Fibroblast of skin of right quadriceps (primary cell): ENCODE measurements at places on chromosomes 7 and 10.

DNA sequence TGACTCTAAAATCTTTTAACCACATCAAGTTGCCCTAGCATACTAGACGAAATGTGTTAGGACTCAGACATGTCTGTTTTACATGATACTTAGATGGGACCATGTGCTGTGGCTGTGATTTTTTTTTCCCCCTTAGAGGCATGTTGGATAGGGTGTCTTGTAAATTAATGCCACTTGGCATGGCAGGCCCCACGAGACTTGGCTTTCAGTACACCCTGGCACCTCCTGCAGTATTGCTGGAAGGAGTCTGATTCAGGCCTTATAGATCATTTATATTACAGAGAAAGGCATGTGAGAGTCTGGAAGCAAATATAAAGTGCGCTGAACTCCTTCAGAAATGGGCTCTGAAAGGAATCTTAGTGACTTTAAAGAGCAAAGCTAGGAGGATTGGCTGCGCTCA is 494.1 kb downstream of the SDK1 start:
- DNase-seq: no peak

DNA sequence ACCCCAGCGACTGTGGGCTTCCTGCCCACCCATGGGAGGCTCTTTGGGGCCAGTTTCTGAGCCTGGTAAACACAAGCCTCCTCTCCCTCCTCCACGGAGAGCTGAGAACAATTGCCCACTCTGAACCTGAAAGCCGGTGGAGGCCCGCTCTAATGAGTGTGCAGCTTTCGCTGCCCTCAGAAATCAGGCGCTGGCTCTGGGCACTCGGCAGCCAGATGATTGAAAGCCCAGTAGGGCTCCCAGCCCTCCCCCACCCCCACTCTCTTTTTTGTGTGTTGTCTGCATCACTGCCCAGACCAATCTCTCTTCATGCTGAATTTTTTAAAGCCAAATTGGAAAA is 438.9 kb downstream of the RPS24 start:
- DNase-seq: no peak

DNA sequence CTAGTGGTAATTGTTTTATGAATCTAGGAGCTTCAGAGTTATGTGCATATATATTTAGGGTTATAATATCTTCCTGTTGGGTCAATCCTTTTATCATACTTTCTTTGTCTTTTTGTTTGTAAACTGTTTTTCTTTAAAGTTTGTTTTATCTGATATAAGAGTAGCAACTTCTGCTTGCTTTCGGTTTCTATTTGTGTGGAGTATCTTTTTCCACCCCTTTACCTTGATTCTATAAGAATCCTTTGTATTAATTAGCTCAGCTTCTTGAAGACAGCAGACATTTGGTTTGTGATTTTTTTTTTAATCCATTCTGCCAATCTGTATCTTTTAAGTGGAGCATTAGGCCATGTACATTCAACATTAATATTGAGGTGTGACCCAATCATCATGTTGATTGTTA is 9.3 kb downstream of the CASP7 start:
- no peak for DNase-seq

DNA sequence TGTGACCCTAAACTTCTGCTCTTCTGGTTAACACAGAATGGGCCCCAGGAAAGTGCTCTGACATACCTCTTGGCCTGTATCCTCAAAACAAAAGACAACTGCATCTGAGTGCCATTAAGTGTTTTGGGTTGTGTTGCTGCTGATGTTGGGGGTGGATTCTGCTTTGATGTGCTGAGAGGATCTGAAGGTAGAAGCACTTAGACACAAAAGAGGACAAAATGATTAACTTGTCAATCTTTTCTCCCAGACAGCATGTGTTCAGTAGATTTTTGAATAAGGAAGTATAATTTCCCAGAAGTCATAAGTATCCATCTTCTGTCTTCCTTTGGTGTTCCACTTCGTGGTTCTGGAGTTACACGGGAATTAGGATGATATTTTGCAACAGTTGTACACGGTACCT is 16.1 kb upstream of the TMEM178B start:
- no peak for DNase-seq

- peak; percentile 43 for DNase-seq
Measured at GRCh38 chr10:133307776-133308420, 774 bp downstream of the TUBGCP2 start.

- no peak for DNase-seq
Measured at GRCh38 chr7:41867639-41868280, 164.9 kb upstream of the INHBA start.

DNA sequence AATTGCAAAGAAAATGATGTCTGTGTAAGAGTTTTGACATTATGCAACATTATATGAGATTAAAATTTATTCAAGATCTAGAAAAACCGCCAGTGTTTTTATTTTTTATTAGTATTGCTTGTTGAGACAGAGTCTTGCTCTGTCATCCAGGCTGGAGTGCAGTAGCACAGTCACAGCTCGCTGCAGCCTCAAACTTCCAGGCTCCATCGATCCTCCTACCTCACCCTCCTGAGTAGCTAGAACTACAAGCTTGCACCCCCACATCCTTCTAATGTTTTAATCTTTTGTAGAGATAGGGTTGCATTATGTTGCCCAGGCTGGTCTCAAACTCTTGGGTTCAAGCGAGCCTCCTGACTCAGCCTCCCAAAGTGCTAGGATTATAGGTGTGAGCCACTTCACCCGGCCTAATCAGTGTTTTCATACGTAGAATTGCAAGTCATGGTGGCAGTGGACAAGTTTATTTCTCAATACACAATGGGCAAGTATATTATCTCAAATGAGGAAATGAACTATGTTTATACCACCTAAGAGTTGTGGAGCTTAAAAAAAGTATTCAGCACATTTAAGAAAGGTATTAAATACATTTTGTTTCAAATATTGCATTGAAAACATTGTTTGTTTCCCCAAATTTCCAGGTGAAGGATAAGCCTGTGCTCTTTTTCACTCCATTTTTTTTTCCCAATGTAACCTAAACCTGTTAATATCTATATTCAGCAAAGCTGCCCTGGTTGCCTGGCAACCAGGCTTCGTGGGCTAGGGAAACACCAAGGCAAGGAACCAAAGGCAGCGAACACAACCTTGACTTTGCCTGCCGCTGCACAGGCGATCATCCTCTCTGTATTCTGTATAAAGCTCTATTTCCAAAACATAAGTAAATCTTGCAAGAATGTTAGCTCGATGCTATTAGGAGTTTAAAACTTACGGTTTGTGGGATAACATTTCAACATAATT is 163.9 kb downstream of the CACNB2 start:
- no peak for DNase-seq

DNA sequence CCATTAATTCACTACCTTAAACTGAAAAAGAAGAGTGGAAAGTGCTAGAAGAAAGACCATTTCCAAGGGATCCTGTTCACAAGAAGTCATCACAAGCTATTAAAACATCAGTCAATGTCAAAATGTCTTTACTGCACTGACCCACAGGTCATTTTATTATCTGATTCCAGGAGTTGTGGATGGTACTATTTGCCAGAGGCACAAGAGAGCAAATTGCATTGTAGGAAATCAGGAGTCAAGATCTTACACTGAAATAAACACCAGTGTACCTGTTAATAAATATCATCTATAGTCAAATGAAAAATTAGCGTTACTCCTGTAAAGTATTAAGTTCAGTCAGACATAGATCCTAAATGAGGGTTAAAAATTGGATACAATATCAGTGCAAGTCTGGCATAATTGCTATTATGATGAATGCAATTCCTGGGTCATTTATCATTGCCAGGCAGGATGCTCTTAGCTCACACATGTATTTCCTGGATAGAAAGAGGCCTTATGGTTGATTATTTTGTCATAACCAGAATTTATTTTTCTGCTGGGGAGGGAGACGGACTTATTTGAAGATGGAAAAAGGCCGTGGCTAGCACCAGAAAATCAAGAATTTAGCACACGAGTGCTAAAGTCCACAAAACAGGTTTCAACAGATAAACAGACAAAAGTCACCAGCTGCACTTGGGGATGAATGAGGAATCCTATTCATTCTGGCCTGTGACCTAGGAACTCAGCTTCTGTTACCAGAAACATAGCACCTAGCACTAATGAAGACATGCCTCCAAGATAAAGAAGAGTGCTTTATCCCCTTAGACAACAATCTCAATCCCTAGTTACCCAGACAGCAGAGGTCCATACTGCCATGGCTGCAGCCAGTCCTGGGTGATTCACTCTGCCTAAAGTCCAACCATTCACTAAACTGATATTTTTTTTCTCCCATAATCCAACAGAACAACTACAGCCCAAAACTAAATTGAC is 683.1 kb upstream of the POM121L12 start:
- no peak for DNase-seq
